ENCODE measurements at places on chromosomes 16 and 17.

DNA sequence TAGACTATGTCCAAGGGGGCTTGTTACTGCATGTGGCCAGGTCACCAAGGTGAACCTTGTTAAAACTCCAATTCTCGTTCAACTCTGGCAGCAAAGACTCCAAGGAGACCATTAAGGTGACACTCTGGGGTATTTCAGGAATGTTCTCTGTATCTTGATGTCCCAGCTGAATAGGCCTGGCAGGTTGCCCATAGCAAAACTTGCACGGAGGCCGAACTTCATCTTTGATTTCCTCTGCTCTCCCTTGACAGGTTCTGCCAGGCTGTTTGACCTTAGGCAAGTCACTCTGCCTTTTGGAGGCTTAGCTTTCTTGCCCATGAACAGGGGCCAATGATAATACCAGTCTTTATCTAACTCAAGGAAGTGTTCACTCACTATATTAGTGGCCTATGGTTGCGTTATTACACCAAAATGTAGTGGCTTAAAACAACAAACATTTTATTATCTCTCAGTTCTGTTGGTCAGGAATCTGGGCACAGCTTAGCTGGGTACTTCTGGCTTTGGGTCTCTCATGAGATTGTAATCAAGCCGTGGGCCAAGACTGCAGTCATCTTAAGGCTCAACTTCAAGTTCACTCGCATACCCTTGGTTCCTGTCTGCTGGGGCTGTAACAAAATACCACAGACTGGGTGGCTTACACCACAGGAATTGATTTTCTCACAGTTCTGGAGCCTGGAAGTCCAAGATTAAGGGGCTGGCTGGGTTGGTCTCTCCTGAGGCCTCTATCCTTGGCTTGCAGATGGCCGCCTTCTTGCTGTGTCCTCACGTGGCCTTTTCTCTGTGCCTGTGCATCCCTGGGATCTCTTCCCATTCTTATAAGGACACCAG lies 168.5 kb downstream of the UTP18 start:
- no peak for DNase-seq

DNA sequence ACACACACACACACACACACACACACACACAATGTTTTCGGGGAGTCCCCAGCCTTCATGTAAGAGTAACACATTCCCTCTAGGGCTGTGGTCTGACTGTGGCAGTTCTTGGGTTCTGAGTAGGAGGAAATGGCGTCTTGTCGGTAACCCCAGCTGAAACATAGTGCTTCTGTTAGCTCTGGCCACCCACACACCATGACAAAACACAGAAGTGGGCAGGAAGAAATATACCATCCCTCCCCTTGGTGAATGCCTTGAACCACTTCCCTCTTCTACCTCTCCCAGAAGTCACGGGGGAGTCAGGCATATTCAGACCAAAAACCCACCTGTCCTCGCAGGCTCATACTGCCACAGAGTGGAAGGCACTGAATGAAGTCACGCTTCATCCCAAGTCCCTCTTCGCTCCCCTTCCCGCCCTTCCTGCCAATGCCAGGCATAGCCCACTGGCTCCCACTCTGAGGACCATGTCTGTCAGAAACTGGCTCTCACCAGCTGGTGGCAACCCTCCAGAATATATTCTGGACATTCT lies 11.5 kb downstream of the SLC35B1 start:
- DNase-seq = no peak

DNA sequence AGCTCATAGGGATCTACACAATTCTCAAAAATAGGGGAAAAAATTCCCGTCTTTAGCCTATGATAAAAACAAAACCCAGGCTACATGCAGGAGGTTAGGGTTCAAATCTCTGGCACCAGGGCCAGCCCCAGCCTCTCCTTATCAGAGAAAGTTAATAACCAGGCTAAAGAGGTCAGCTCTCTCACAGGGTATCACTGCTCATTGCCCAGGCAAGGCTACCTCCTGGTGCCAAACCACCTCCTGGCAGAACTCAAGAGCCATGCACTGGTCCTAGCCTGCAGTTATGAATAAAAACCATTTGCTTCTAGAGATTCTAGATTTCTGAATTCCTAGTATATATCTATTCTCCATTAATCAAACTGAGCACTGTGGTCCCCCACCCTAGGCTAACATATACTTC lies 65.8 kb downstream of the CREBBP start:
- DNase-seq = no peak

DNA sequence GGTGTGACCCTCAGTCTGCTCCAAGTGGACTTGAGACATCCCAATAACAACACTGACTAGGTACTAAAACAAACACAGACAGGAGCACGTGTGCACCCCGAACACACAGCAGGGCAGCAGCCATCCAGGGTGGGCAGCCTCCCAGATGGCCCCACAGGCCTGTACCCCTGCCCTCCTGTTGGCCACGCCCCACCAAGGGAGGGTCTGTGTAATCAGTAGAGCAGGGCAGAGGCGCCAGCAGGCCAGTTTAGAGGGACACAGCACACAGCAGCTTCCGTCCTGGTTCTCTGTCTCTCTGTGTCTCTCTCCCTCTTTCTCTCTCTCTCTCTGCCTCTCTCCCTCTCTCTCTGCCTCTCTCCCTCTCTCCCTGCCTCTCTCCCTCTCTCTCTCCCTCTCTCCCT lies 21.4 kb downstream of the ACTG1 start:
- DNase-seq = peak; percentile 32

GRCh38 chr17:72567774-72568173 lies 447.0 kb downstream of the SOX9 start:
- DNase-seq = no peak

DNA sequence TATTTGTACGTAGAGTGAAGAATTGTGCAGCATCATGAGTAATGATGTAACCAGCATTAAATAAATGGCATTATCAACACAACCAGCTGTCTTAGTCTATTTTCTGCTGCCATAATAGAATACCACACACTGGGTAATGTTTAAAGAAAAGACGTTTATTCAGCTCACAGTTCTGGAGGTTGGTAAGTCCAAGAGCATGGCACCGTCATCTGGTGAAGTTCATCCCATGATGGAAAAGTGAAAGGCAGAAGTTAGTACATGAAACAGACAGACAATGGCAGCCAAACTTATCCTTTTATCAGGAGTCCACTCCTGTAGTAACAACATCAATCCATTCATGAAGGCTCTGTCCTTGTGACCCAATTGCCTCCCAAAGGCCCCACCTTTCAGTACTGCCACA lies 6.3 kb upstream of the GOSR2 start:
- no peak for DNase-seq

DNA sequence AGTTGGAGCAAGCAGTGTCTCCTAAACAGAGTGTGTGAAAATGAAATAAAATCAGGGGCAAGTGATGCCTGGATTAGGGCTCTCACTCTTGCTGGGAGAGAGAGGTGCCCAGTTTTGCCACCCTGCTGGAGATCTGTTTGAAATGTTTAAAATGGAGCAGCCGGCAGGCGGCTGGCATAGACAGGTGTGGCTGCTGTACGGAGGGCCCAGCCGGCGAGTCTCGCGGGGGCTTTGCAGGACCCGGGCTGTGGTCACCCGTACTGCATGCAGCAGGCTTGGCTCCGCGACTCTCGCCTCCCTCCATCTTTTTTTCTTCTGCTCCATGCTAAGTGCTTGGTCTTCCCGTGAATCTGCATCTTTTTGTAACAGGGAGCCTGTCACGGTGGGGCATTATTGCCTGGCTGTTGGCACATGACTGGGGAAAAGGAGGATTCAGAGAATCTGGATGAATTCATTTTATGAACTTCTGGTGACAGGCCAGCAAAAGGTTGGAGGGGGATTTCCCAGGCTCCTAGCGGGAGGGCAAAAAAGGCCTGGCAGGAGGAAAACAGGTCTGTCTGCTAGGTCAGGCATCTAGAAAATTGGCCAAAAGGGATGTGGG lies 1.8 kb downstream of the ZNRF1 start:
- DNase-seq = no peak

DNA sequence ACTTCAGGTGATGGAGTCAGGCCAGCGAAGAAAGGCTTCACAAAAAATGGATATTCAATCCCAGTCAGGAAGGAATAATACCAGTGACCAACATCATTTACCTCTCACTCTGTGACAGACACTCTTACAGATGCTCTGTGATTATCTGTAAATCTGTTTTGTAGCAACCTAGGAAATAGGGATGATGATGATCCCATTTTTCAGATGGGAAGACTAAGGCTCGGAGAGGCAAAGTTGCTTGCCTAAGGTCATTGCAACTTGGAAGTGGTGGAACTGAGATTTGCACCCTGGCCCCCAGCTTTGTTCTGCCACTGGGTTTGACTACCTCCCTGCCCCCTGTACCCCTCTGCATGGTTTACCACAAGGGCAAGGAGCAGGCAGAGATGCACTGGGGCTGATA lies 14.1 kb upstream of the WSCD1 start:
- no peak for DNase-seq

DNA sequence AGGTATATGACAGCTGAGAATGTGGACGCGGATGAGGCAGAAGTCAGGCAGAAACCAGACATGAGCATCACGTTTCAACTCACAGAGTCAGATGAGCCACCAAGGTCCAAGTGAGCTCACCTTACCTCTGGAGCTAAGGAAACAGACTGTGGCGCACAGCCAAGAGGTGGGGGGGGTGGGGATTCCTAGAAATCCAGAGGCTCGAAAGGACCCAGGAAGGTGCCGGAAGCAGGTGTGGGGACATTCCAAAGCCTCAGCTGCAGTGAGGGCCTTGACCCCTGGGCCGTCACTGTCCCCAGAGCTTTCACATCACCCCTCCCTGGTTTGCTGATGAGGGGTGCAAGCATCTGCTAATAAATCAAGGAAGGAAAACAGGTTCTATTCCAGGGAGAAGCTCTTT lies 29.3 kb upstream of the RCVRN start:
- no peak for DNase-seq

- DNase-seq = no peak
Measured at GRCh38 chr17:78595135-78595810, 18.1 kb upstream of the DNAH17 start.

GRCh38 chr16:23434380-23434779 lies 18.6 kb downstream of the COG7 start:
- peak; percentile 72 for DNase-seq

DNA sequence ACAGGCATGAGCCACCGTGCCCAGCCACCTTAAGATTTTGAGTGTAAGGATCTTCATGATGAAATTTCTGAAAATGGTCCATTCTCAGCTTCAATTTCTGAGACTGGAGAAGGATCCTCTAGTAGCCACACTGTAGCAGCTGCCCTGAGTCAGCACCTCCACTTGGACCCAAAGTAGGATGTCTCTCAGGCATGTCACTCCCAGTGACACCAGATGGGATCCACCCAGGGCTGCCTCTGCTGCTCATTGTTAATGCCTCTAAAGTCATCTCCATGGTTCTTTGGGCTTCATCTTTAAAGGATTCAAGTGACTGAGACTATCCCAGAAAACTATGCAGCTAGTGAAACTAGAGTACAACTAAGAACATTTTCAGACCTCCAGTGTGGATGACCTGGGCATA lies 7.9 kb downstream of the PLD6 start:
- no peak for DNase-seq

- no peak for DNase-seq
Measured at GRCh38 chr17:50107790-50108414, 12.8 kb downstream of the PDK2 start.

DNA sequence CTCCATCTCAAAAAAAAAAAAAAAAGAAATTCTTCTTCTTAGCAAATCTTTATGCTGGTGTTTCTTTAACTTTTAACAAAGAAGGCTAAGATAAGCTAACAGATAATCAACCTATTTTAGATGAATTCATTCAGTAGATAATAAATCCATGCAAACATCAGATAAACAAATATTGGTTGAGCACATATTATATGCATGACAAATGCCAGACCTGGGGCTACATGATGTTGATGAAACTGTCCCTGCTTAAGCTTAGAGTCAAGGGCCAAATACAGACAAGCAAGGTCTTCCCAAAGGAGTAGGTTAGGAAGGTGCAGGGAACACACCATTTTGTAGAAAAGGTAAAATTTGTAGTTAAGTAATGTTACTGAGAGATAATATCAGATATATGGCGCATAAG lies 6.7 kb upstream of the MAP2K6 start:
- no peak for DNase-seq

- no peak for DNase-seq
Measured at GRCh38 chr16:276426-277077, 808 bp upstream of the RGS11 start.

DNA sequence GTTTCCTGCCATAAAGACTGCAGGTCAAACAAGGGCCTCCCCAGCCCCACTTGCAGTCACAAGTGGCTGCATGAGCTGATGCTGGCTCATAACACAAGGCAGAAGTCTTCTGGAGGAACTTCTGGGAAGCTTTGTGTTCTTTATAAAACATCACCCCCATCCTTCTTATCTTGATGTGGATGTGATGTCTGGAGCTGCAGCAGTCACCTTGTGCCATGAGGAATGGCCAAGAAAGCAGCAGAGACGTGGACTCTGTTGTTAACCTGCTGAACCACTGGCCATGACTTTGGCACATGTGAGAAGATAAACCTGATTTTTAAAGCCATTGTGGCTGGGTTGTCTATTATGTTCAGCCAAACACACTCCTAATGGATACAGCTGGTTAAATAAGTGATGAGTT lies 41.8 kb downstream of the FOXL1 start:
- DNase-seq = no peak

GRCh38 chr17:75516619-75517296 lies 430 bp downstream of the TSEN54 start:
- DNase-seq = no peak

GRCh38 chr17:57911834-57912673 lies 43.2 kb downstream of the CUEDC1 start:
- peak; percentile 75 for DNase-seq

GRCh38 chr16:48608871-48609651 lies 919 bp downstream of the N4BP1 start:
- DNase-seq = peak; percentile 16

GRCh38 chr17:28416703-28417311 lies 10.8 kb upstream of the SLC46A1 start:
- peak; percentile 64 for DNase-seq

DNA sequence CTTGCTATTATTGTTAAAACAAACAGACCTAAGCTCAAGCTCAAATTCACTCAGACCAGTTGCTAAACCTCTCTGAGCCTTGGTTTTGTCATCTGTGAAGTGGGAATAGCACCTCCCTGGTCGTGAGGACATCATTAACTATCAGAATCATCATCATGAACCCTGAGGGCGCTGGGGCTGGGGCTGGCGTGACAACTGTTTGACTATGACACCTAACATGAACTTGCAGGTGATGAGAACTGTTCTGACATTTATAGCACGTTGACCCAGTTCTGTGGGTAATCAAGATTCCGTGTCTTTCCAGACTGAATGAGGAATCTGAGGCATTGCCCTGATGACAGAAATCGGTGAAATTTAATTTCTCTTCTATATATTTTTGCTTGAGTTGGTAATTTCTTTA lies 71.3 kb upstream of the CDH5 start:
- no peak for DNase-seq

DNA sequence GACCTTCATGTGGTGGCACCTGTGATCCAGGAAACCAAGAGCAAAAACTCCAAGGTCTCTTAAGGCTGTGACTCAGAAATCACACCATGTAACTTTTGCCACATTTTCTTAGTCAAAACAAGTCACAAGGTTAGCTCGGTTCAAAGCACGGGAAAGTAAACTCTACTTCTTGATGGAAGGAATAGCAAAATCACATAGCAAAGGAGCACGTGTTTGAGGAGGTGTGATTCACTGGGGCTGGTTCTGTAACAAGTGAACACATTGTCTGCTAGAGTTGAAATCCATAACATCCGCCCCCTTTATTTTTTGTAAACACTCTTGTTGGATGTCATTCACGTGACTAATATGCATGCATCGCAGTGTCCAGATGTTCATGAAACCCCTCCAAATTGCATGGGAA lies 415.0 kb upstream of the MAF start:
- DNase-seq = no peak

GRCh38 chr17:32288615-32289014 lies 23.0 kb downstream of the RHBDL3 start:
- DNase-seq = no peak

Data from LoVo (cell line).